ENCODE measurements at places on chromosomes 6 and 20. TPM values are rescaled to one million over a fixed set of nuclear protein-coding genes. Genes with fewer than 3 reads are reported as not detected.

Gene BPHL
- 6.8 TPM for total RNA-seq

Gene ACTL10
- 1.2 TPM for total RNA-seq

Gene TP53TG5
- 0.16 TPM for total RNA-seq

Gene OR2H2
- total RNA-seq = not detected

Gene BMP5
- total RNA-seq = not detected

Gene SDCBP2
- total RNA-seq = 18.5 TPM

Gene HLA-DRA
- 1.9 TPM for total RNA-seq

Gene GSTA3
- total RNA-seq = not detected

Gene DDAH2
- total RNA-seq = 42.6 TPM

Gene IL17A
- 1.3 TPM for total RNA-seq

DNA sequence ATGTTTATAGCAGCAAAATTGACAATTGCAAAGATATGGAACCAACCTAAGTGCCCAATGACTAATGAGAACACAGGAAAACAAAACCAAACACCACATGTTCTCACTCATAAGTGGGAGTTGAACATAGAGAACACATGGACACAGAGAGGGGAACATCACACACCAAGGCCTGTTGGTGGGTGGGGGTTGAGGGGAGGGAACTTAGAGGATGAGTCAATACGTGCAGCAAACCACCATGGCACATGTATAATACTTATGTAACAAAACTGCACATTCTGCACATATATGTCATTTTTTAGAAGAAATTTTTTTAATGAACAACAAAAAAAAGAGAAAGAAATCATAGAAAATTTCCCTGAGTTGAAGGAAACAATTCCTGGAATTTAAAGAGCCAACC is 3.9 kb downstream of the EPM2A start:
- no peak for DNase-seq

- no peak for DNase-seq
Measured at GRCh38 chr6:133773776-133774175, 115.1 kb upstream of the TCF21 start.

- no peak for DNase-seq
Measured at GRCh38 chr6:5442319-5442718, 181.0 kb downstream of the FARS2 start.

- DNase-seq = no peak
Measured at GRCh38 chr20:37977338-37977737, 55.9 kb downstream of the TTI1 start.

DNA sequence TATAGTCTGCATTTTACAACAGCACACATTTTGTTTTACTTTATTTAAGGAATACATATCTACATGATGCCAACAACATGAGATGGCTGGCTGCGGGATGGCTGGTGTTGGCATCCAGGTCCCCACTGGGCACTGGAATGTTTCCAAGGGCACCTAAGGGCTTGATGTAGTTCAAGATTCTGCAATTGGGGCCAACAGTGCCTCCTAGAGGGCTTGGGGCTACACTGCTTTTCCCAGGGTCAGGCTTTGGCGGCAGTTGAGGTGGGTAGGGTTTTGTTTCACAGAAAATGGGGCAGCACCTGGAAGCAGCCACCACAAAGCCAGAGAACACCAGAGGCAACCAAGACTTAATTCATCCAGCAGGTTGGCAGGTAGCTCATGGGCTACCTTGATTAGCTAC is 202.2 kb upstream of the PRND start:
- peak; percentile 37 for DNase-seq

DNA sequence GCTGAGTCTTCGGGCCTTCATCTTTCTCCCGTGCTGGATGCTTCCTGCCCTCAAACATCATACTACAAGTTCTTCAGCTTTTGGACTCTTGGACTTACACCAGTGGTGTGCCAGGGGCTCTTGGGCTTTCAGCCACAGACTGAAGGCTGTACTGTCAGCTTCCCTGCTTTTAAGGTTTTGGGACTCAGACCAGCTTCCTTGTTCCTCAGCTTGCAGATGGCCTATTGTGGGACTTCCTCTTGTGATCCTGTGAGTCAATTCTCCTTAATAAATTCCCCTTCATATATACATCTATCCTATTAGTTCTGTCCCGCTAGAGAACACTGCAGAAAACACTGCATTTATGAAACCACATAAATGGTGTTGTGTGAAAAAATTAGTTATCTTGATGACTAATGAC is 13.9 kb upstream of the BCLAF1 start:
- DNase-seq = no peak

DNA sequence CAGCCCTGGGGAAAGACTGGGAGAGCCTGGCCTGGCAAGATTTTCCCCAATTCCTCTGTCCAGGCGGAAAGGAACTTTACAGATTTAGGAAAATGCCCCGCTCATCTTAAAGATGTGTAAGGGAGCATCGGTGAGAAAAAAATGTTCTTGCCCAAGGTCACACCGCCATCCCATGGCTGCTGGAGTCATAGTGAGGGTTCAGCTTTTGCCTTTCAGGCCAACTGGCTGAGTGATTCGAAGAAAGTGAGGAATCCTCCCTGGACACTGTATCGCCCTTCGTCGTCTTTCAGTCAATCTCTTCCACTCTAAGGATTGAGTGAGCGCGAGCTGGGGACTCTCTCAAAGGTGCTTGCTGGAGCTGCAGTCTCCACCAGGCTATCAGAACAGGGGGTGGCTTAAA is 1.4 kb downstream of the WFDC2 start:
- no peak for DNase-seq

- DNase-seq = no peak
Measured at GRCh38 chr6:63476302-63476701, 96.0 kb upstream of the LOC128125822 start.

DNA sequence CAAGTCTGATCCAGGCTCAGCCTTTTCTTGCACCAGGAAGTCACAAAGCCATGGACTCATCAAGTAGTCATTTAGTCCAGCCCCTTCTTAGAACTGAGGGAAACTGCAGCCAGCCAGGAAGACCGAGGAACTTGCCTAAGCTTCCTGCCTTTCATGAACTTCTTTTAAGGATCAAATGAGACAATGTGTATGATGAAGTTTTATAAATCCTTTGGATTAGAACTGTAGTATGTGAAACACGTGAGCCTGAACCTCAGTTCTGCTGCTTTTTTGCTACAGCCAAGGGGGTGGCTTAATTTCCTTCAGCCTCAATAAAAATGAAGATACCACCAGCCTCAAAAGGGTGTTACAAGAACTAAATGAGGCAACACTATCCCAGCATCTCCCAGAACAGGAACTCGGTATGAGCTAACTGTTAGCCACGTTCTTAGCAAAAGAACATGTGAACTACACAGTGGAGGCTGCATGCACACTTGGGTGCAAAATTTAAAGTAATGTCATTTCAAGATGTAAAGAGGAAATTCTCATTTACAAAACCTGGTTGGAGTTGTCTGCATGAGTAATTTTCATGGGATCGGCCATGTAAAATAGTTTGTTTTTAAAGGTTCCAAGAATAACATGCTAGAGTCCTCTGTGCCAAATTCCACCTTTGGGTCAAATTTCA is 76.0 kb upstream of the TBC1D7 start:
- DNase-seq = no peak

- peak; percentile 73 for DNase-seq
Measured at GRCh38 chr20:31547017-31547675, 32.9 kb downstream of the HM13 start.

DNA sequence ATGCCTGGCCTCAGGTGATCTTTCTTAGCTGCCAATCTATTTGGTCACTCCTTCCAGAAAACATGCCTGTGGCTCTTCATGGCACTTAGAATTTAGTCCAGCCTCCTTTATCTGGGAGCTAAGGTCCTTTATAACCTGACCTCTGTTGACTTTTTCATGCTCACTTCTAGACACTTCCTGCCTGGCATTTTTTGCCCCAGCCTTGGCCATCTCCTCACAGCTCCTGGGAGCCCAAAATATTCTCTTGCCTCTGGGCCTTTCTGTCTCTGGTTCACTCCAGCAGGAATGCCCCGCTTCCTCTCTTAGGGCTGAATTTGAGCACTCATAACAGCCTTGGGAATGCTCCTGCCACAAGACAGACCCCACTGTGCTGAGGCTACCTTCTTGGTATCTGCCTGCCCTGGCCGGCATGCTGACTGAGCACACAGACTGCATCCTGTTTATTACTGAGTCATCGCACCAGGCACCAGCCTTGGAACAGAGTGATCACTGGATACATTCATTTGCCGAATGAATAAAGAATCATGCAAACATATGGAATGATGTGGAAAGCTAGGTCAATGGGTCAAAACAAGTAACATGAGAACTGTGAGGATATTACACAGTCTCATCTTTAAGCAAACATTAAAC is 5.8 kb upstream of the EEF1E1 start:
- DNase-seq = no peak

DNA sequence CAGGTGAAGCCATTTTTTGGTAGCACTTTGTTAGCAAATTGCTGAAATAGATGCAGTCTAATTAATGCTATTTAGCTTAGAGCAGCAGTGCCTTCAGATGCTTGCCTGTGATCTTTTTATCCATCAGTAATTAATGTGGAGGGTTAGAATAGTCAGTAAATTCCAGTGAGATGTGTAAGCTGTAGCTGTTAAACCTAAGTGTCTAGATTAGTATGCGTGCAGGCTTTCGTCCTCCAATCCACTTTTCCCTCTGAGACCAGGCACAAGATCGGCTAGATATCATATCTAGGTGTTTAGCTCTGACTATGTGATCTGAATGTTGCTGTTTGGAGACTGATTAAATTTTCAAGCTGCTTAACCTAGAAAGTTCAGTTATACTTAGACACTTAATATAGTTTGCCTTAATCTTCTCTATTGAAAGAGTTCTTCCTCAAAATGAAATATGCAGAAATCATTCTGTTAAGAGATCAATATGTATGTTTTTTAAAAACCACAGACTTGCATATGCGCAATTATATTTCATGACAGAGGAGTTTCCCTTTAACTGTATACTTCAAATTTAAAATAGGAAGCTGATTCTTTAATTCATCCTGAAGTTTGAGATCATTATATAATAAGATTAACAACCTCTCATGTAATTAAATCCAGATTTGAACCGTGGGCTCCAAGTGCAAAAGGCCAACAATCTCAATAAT is 41.2 kb downstream of the XRN2 start:
- no peak for DNase-seq

- no peak for DNase-seq
Measured at GRCh38 chr6:53662457-53662856, 3.1 kb downstream of the KLHL31 start.

DNA sequence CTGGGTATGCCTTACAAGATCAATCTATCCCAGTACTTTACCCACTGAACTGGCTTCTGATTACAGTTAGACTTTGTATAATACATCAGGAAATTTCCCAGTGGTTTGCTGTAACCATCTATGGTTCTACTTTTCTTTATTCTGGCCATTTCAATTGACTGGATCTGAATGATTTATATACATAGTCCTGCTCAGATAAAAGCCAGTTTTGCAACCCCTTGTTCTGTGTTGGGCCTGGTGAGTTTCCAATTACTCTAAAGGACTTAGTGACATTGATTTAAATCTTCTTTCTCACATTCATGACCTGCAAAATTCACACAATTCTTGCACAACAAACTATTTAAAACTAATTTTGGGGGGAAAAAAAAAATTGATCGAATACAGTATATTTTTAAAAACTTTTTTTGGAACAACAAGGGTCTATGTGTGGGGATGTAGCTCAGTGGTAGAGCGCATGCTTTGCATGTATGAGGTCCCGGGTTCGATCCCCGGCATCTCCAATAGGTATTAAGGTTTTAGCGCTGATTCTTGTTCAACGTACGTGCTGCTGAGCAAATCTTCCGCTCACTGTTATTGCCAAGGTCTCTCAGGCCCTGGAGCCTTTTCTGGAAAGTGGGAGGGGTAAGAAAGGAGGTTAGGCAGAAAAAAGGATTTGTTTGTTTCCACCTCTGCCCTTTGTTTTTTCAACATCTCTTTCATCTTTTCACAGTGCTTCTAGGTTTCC is 117.5 kb downstream of the GPX5 start:
- DNase-seq = peak; percentile 43

GRCh38 chr6:37433657-37434271 is 743 bp downstream of the CMTR1 start:
- peak; percentile 72 for DNase-seq

- DNase-seq = no peak
Measured at GRCh38 chr6:113292646-113293422, 564.3 kb upstream of the MARCKS start.

GRCh38 chr20:62776692-62777527 is 19.4 kb upstream of the MRGBP start:
- no peak for DNase-seq

- DNase-seq = no peak
Measured at GRCh38 chr6:157019115-157019641, 242.0 kb downstream of the ARID1B start.

DNA sequence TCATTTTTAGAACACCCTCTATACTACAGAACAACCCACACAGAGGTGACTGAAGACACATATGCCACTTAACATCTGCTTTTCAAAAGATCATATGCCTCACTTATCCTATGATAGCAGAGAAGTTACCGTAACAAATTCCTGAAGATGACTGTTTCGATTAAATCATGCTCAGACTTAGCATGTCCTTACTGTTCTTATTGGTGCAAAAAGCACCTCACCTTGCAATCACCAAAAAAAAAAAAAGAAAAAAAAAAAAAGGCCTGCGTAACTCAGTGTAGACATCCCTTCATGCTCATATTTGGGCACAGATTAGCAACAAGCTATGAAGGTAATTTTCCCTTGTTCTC is 17.7 kb upstream of the DST start:
- no peak for DNase-seq

DNA sequence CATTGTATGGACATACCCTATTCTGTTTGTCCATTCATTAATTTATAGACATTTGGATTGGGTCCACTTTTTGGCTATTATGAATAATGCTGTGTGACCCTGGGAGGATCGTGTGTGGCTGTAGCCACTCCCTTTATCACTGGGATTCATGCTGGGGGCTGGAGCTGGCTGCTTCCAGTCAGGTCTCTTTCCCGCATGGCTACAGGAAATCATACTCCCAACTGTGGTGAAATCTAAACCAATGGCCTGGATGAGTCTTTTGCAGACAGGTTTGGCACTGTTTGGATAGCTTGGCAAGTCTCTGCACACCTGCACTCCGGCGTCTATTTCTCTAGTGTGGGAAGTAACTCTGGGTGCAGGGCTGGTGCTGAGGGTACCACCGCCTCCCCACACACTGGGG is 80.4 kb downstream of the RIN2 start:
- no peak for DNase-seq

DNA sequence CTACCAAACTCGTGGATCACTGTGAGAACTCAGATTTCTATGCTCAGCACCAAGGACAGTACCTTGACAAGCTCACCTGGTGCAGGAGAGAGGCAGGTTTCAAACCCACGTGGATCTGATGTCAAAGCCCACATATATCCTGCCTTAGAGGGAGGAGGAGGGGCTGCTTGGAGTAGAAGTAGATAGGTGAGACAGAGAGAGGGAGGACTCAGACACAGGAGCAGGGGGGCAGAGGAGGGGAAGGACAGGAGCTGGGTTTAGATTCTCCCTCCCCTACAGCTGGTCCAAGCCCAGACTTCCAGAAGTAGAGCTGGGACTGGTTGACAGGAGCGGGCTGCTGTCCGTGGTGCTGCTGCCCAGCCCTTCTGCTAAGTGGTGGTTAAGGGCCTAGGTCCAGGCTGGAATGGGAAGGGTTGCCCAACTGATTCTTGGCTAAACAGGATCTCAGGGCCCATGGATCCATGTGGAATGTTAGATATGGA is 77.5 kb downstream of the CDH22 start:
- no peak for DNase-seq

- no peak for DNase-seq
Measured at GRCh38 chr6:144585217-144585814, 300.2 kb downstream of the UTRN start.

- DNase-seq = no peak
Measured at GRCh38 chr20:24917797-24918578, 31.1 kb upstream of the CST7 start.

- no peak for DNase-seq
Measured at GRCh38 chr6:71258078-71258866, 30.3 kb upstream of the OGFRL1 start.
